ENCODE measurements at places on chromosomes 2 and 18.

GRCh38 chr2:184312970-184313369, 285.4 kb upstream of the ZNF804A start:
- DNase-seq = no peak

GRCh38 chr2:161250864-161251436, 57.3 kb upstream of the PSMD14 start:
- peak; percentile 48 for DNase-seq

DNA sequence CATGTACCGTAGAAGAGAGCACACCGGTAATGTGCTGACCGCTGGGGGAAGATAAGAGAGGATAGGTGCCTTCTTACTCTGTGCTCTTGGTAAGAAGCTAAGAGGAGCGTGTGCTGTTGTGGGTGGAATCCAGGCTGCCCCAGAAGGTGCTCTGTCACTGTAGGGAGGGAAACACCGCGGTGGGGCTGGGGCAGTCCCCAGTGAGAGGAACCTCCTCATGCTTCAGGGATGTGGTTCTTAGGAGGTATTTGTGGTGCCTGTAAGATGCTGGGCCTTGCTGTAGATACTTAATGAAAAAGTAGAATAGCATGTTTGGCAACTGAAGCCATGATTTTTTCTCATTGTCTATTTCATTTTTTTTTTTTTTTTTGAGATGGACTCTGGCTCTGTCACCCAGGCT, 1.1 kb downstream of the COLEC11 start:
- DNase-seq = no peak

DNA sequence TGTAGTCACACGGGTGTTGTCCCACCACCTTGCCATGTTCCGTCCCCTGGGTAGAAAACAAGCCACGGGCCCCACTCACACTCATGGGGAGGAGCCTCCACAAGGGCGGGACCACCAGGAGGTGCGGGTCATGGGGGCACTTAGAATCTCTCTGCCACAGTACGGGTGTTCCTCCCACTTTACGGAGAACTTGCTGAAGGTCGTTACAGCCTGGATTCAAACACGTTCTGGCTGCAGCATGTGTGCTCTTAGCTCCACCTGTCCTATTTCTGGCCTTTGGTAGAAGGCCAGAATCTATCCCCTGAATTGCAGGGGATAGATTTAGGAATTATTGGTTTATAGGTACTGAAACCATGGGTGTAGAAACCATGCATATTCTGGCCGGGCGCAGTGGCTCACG, 14.9 kb upstream of the CEP192 start:
- no peak for DNase-seq

DNA sequence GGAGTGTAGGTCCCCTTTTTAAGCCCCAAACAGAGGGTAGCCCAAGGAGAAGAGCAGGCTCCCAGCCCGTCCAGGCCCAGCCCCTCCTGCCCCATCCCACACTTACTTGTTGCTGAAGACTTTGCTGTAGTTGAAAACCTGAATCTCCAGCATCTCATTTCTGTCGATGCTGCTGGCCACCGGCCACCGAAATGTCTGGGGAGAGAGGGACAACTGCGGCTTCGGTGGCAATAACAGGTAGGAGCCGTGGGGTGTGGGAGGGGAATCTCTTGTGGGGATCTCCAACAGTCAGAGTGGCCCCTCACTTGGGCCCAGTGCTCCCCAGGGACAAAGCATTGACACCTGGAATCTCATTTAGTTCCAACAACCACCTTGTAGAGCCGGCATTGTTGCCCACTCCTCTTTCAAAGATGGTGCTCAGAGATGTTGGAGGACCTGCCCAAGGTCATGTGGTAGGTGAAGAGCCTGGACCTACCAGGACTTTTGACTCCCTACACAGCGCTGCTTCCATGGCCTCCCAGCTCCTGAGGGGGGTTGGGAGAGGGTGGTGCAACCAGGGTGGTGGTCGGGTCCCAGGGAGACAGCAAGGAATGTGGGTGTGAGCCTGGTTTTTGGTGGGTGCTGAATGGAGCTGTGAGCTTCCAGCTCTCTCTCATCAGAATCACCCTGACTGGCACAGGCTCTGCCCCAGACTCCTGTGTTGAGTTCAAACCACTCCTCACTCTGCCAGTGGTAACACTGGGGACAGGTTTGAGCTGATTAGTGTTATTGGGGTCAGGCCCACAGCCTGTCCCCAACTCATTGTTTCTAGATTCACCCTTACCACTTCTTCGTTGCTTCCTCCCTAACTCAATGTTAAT, 50.0 kb upstream of the OTOF start:
- no peak for DNase-seq

DNA sequence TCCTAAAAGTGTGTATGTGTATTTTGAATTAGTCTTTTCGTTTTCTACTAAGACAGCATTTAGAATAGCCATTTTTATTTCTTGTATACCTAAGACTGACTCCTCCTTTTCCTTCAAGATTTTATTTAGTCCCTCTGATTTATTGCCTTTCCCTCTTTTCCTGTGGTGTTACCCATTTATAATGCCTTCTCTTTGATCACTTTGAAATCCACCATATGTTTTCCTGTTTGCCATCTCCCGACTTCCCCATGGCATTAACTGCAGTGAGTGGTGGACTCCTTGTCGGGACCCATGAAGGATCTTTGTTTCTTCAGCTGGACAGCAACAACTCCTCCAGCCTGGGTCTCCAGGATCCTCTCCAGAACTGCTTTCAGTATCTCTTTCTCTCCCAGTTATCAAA, 160.7 kb downstream of the CSRNP3 start:
- no peak for DNase-seq

DNA sequence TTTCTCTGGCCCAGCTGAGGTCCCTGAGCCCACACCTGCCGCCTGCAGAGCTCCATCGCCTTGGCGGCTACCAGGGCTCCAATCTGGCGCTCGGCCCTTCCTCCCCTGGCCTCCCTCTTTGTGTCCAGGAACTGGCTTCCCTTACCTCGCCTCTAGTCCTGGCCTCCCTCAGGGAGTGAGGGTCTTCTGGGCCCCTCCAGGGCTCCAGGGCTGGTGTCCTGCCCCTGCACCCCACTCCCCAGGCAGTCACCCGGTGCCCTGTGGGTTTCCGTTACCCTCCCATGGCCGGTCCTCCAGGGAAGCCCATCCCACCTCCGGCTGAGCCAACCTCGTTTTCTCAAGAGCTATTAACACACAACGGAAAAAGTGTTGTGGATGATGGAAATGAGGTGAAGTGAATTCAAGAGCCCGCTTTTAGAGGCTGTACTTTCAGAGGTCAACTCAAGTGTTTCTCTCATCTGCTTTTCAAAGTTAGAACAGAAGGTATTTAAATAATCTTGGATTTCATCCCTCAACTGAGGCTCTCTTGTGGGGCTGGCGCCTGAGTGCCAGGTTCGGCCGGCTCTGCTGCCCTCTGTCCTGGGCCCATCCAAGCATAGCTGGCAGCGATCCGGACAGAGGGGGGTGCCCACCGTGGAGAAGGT, 131.9 kb downstream of the ASB1 start:
- DNase-seq = no peak

All from EL (cell line).